ENCODE measurements at places on chromosomes 2 and 18.

DNA sequence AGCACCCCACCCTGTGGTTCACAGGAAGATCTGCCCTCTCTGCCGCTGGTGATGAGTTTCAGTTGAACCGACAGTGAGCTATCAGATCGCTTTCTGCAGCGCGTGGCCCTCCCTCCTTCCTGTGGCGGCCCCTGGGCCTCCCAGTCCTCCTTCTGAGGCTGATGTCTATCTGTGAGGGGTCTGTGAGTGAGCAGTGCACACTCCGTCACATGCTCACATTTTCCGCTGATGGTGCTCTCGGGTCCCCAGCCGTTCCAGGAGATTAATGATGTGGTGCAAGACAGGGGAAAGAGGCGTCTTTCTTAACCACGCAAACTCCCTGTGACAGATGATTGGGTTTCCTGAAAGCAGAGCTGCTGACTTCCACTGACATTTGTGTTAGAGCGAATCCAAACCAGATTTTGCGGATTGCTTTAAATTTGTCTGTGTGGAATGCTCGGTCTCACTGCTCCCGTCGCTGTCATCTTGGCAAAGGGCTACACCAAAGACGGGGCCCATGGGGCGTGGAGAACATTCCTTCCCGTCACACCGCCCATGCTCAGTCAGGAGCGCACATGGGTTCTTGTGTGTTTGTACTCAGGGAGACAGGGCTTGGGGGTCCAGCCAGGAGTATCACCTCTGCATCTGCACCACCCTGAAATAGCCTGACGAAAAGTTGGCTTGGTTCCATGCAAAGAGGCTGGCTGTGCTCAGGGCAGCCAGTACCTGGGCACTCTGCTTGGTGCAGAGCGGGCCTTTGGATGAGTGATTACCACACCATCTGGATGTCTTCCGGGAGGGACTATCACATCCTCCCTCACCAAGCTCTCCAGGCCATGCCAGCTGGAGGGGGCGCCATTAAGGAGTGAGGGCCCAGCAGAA lies 154.7 kb upstream of the HS6ST1 start:
- no peak overlapping the region for H3K4me3 ChIP-seq
- H3K36me3 ChIP-seq, result no peaks in the 10 kb centered on the region
- H3K27ac ChIP-seq, result peak overlapping the region; percentile 38

DNA sequence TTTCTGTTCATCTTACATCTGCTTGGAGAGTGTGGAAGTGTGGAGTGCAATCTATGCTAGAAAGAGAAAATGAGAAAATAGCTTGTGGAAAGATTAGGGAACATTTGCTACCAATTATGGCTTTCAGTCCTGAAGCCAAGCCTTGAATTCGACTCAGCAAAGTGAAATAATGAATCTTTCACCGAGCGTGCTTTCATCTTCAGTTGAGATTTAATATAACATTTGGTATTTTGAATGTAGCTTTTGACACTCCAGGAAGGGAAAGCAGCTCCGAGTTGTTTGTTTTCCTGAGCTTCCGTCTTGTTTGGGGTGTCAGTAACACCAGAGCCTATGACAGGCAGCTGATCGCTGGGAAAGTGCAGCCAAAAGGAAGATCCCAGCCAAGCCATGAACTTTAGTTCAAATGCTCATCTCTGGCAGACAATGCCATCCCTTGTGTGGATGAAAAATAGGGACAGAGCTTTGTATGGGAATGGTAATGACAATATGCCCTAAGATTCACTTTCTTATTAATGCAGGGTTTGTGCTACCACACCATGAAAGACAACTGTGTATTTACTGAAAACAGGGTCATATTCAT lies 25.0 kb upstream of the PHLPP1 start:
- H3K4me1 ChIP-seq, result no peaks in the 10 kb centered on the region
- H3K27me3 ChIP-seq, result peaks cover 6% of the 10 kb centered on the region
- H3K4me3 ChIP-seq, result no peak overlapping the region
- no peaks in the 10 kb centered on the region for H3K36me3 ChIP-seq
- H3K27ac ChIP-seq, result no peak overlapping the region
- DNase-seq, result no peak

DNA sequence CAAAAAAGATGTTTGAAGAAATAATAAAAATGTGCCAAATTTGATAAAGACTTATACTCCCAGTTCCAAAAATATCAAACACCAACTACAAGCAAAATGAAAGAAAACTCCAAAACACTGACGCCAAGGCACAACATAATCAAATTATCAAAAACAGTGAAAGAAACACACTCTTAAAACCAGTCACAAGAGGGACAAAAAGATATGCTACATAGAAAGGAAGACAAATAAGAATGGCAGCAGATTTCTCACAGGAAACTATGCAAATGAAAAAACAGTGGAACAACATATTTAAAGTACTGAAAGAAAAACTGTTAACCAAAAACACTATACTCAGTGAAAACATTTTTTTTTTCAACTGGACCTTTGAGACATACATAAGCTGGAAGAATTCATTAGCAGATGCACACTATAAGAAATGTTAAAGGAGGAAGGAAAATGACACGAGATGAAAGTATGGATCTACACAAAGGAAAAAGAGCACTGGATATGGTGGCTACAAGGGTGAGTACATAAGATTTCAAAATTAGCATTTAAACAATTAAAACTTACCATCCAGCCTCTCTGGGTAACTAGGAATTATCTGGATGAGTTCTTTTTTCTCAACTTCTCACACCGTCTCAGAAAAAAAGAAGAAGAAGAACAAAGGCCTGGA lies 94.0 kb upstream of the ACVR1C start:
- H3K4me1 ChIP-seq, result no peaks in the 10 kb centered on the region
- peaks cover 2% of the 10 kb centered on the region for H3K36me3 ChIP-seq

- H3K4me1 ChIP-seq, result peaks cover 17% of the 10 kb centered on the region
- DNase-seq, result no peak
- no peak overlapping the region for H3K4me3 ChIP-seq
- H3K36me3 ChIP-seq, result peaks cover 2% of the 10 kb centered on the region
Measured at GRCh38 chr2:237725661-237726060, 72.9 kb upstream of the RBM44 start.

GRCh38 chr2:109229094-109229675 lies 100.2 kb downstream of the SH3RF3 start:
- H3K36me3 ChIP-seq, result no peaks in the 10 kb centered on the region
- H3K4me1 ChIP-seq, result peaks cover 10% of the 10 kb centered on the region
- no peak for DNase-seq
- no peaks in the 10 kb centered on the region for H3K27me3 ChIP-seq
- no peak overlapping the region for H3K27ac ChIP-seq

DNA sequence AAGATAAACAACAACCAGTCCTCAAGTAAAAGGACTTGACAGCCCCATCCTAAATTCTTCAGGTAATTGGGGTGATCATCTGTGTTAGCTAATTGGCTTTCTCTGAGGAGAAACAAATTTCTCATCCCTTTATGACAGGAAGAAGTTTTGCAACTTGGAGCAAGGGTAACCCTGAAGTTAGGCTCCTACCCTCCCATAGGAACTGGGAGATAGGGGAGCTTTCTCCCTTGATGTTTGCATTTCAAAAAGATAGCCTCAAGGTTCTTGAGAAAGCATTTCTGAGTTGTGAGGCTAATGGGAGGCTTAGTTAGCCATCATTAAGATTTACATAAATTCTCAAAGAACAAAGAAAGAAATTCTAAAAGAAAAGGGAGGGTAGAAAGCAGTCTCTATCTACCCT lies 95.4 kb downstream of the MAP2 start:
- H3K36me3 ChIP-seq, result no peaks in the 10 kb centered on the region
- H3K4me3 ChIP-seq, result no peak overlapping the region
- no peak overlapping the region for H3K27ac ChIP-seq
- H3K4me1 ChIP-seq, result no peaks in the 10 kb centered on the region

GRCh38 chr2:19226386-19226785 lies 132.0 kb downstream of the OSR1 start:
- peaks cover 8% of the 10 kb centered on the region for H3K4me1 ChIP-seq
- H3K36me3 ChIP-seq, result no peaks in the 10 kb centered on the region
- H3K4me3 ChIP-seq, result no peak overlapping the region
- H3K27ac ChIP-seq, result no peak overlapping the region

- DNase-seq, result no peak
- H3K27me3 ChIP-seq, result peaks cover 4% of the 10 kb centered on the region
- no peaks in the 10 kb centered on the region for H3K4me1 ChIP-seq
- no peak overlapping the region for H3K27ac ChIP-seq
Measured at GRCh38 chr18:63312019-63312409, 7.6 kb downstream of the BCL2 start.

DNA sequence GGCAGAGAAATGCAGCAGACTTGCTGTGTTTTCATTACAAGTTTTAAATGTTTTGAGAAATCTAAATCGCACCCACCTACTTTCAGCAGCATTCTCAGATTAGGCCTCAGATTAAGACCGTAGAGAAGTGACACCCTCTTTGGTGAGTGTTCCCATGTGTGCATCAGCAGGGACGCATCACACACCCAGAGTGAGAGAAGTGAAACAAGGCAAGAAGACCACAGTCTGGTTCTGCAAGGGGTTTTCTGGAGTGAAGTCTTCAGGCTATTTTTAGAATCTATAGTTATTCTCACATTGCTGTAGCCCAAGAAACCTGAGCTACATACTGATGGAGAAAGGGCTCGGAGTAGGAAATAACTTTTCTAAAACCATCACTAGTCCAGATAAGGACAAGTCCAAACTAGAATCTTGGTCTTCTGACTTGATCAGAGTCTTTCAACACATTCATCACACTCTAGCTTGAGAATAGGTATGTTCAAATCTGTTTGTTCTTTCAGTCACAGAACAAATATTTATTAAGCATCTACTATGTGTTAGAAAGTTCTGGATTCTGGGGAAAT lies 1216.6 kb upstream of the PIK3C3 start:
- no peaks in the 10 kb centered on the region for H3K4me1 ChIP-seq
- no peak overlapping the region for H3K4me3 ChIP-seq
- DNase-seq, result no peak

DNA sequence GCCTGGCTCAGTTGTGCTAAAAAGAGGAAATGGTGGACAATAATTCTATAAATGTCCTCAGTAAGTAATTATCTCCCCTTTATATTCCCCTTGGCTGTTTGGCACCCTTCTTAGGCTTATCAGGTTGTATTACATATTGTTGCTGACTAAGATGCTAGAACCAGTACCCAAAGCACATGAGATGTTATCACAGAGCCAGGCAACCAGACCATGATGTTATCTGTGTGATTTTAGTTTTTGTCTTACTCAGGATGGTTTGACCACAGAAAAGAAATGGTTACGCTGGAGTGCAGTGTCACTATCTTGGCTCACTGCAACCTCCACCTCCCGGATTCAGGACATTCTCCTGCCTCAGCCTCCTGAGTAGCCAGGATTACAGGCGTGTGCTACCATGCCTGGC lies 15.2 kb downstream of the R3HDM1 start:
- H3K36me3 ChIP-seq, result no peaks in the 10 kb centered on the region
- DNase-seq, result no peak
- H3K4me3 ChIP-seq, result no peak overlapping the region
- H3K27me3 ChIP-seq, result no peaks in the 10 kb centered on the region
- H3K27ac ChIP-seq, result no peak overlapping the region

GRCh38 chr2:219423652-219424377 lies 5.6 kb downstream of the DES start:
- no peak for DNase-seq
- H3K27ac ChIP-seq, result peak overlapping the region; percentile 29
- H3K27me3 ChIP-seq, result peaks cover 1% of the 10 kb centered on the region
- no peak overlapping the region for H3K4me3 ChIP-seq
- no peaks in the 10 kb centered on the region for H3K36me3 ChIP-seq

GRCh38 chr2:160228141-160228917 lies 28.3 kb upstream of the ITGB6 start:
- no peak overlapping the region for H3K27ac ChIP-seq
- no peaks in the 10 kb centered on the region for H3K36me3 ChIP-seq
- H3K27me3 ChIP-seq, result no peaks in the 10 kb centered on the region
- peaks cover 22% of the 10 kb centered on the region for H3K4me1 ChIP-seq
- H3K4me3 ChIP-seq, result no peak overlapping the region

DNA sequence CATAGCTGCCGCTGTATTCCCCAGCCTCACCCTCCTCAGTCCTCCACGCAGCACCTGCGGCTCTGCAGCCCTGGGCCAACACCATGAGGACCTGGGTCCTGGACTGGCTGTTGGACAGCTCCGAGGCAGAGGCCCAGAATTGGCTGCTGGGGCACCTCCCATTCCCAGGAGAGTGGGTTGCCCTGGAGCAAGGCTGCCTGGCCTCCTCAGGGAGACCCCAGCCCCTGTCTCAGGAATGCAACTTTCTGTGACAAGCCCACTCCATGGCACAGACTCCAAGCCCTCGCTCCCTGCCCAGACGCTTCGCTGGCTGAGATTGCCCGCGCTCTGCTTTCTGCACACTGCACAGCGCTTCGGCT lies 33.0 kb downstream of the CYP26B1 start:
- peaks cover 8% of the 10 kb centered on the region for H3K27me3 ChIP-seq
- no peak overlapping the region for H3K27ac ChIP-seq
- peaks cover 11% of the 10 kb centered on the region for H3K4me1 ChIP-seq

- H3K36me3 ChIP-seq, result no peaks in the 10 kb centered on the region
- H3K27me3 ChIP-seq, result no peaks in the 10 kb centered on the region
- peak; percentile 15 for DNase-seq
- no peak overlapping the region for H3K4me3 ChIP-seq
- H3K27ac ChIP-seq, result no peak overlapping the region
- H3K4me1 ChIP-seq, result no peaks in the 10 kb centered on the region
Measured at GRCh38 chr18:31648966-31649429, 35.4 kb downstream of the B4GALT6 start.

DNA sequence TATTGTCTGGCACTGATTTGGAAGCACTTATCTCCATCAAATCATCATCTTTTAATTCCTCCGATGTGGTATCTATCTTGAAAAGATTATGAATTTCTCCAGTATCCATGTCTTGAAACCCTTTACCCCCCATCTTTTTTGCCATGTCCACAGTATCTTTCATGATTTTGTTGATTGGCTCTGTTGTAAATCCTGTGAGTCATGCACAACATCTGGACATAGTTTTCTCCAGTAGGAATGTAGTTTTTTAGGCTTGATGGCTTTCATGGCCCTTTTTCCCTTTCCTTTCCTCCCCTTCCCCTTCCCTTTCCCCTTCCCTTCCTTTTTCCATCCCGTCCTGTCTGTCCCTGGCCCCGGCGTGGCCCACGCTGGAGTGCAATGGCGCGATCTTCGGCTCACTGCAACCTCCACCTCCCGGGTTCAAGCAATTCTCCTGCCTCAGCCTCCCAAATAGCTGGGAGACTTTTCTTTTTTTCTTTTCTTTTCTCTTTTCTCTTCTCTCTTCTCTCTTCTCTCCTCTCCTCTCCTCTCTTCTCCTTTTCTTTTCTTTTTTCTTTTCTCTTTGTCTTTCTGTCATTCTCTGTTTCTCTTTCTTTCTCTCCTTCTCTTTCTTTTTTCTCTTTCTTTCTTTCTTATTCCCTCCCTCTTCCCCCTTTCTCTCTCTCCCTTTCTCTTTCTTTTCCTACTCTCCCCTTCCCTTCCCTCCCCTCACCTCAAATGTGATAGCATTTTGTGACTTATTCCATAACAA lies 18.4 kb upstream of the ZNF638 start:
- H3K36me3 ChIP-seq, result no peaks in the 10 kb centered on the region
- DNase-seq, result no peak
- no peak overlapping the region for H3K4me3 ChIP-seq
- H3K27me3 ChIP-seq, result no peaks in the 10 kb centered on the region
